ENCODE measurements at places on chromosomes 16 and 17.

DNA sequence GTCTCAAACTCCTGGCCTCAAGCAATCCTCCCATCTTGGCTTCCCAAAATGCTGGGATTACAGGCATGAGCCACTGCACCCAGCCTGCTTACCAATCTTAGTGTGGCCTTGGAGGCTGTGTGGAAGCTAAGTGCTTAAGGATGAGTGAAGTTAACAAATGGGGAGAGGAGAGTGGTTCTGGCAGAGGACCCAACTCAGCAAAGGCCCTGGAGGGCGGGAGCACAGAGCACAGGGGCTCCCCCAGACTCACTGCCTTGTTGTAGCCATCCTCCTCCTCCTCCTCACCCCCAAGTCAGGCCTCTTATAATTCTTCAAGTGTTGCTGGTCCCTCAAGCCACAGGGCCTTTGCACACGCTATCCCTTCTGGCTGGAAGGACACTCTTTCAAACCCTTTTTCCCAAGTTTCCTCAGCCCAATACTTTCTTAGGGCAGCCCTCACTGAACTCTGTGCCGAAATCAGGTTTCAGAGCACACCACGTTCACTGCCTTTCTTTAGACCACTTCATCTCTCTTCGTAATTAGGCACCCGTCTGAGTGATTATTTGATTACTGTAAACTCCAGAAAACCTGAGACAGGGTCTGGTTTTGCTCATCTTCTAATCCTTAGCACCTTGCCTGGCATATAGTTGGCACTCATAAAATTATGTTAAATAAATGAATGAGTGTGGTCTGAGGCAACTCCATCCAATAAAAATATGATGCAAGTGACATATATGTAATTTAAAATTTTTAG, 23.4 kb downstream of the NGFR start:
- no peak for DNase-seq

GRCh38 chr17:74332017-74332650, 6.1 kb downstream of the KIF19 start:
- DNase-seq: no peak

DNA sequence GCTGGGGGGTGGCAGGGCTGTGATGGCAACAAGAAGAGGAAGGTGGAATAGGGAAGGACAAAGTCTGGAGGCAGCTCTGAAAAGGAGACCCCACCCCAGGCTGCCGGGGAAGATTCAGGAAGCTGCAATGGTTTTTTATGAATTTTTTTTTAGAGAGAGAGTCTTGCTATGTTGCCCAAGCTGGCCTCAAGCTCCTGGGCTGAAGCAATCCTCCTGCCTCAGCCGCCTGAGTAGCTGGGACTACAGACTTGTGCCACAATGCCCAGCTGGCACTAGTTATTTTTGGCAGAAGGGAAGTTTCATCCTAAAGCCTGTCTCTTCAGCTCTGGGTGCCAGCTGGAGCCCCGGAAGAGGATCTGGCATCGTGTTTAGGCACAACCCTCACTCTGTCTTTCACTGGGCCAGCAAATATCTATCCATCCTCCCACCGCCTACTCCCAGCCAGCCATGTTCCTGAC, 1.3 kb upstream of the CES3 start:
- DNase-seq: no peak

DNA sequence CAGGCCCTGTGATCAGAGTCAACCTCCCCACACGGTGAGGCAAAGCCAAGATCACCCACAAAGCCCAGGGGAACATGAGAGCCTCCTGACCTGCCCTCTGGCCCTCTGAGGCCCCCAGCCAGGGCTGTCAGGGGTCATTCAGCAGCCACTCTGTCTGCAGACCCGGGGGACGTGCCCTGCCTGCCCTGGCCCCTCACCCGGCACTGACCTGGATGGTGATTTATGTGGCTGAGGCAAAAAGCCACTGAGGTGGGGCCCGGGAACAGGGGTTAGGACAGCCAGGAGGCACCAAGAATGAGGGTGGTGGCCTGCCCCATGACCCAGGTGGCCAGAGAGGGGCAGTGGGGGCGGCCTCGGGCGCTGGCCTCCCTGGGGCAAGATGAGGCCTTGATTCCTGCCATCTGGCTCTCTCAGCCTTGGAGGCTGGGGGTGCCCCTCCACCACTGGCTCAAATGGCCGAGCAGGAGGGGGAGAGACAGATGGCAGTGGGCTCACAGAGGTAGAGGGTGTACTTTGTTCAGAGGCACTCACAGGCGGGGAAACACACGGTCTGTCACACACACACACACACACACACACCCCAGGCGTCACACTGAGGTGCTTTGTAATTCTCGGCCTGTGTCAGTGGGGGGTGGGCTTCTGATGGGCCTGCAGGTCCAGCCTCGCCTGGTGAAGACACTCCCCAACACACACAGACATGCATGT, 174.0 kb upstream of the GSE1 start:
- no peak for DNase-seq

DNA sequence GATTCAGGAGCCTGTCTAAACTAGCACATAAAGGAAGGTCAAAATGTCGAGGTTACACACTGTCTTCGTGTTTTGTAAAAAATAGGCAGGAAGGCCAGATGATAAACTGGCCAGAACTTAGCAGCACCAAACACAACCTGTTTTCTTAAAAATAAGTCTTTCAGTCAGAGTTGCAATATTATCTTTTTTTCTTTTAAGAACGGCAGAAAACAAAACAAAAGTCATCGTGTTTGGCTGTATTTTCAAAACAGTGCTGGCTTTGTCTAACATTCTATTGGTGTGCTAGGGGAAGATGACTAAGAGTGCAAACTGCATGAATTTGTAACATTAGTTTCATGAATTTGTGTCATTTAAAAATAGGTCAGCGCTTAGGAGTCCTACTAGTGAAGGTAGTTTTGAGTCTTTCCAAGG, 5.3 kb downstream of the MAF start:
- DNase-seq: no peak

DNA sequence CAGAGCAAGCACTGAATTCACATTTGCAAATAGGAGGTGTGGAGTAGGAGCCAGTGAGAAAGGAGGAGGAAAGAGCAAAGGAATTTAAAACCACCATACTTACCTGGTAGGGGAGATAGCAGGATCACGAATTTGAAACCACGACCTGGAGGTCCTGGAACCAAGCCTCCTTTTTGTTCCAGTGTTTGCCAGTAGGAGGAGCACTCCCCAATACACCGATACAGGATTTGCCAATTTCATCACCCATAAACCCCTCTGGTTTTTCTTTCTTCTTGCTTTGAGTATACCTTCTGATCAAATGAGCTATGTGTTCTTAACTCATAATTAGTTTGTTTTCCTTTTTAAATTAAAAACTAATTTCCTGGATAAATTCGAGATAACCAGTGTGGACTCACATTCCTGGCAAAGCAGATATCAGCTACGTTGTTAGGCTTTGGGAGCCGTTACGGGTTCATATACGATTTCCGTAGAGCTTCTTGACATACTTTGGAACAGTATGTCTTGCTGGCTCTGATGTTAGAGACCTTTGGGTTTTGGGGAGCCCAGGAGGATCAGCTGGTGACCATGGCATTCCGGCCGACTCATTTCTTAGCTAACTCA, 22.7 kb downstream of the BCO1 start:
- DNase-seq: no peak

- DNase-seq: no peak
These were observed 25.5 kb upstream of the CDH1 start for GRCh38 chr16:68711421-68712139.

- DNase-seq: no peak
These were observed 75.8 kb downstream of the MRC2 start for GRCh38 chr17:62703261-62703775.

DNA sequence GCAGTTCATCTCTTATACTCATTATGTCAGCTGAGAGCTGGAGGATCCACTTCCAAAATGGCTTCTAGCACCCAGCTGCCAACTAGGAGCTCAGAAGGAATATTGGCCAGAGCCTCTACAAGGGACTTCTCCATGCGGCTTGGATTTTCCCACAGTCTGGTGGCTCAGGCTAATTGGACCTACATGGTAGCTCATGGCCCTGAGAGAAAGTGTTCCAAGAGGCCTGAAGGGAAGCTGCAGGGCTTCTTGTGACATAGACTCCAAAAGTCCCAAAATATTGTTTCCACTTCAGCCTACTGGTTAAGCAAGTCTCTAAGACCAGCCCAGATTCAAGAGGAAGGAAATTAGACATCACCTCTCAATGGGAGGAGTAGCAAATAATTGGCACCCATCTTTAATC, 6.8 kb downstream of the NOG start:
- DNase-seq: no peak

Measured in T-helper 1 cell (primary cell).